ENCODE measurements at places on chromosomes 6 and 20. TPM values are rescaled to one million over a fixed set of nuclear protein-coding genes. Genes with fewer than 3 reads are reported as not detected.

DNA sequence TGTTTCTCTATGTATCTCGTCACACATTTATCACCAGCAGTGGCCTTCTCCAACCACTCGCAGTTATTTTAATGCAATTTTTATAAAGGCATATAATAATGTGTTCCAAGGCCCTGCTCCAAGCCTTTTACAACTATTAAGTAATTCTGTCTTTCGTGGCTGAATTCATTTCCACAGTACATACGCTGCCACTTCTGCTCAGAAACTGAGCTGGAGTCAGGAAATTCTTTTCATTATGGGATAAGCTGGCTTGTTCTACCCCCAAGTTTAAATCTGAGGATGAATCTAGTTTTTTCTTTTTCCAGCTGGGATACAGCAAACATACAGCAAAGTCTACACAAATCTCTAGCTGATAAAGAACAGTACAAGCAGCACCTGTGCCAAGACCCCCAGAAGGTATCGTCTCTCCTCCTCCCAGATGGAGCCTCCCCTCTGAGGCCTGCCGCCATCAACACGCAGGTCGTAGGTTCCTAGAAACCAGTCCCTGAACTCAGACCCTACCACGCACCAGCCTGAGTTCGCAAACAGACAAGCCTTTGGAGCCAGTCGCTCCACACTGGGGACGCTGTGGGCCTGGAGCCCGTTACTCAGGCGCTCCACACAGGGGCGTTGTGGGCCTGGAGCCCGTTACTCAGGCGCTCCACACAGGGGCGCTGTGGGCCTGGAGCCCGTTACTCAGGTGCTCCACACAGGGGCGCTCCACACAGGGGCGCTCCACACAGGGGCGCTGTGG lies 263.5 kb downstream of the THBS2 start:
- DNase-seq, result no peak

- DNase-seq, result no peak
These were observed 2.9 kb upstream of the SPINT3 start for GRCh38 chr20:45518282-45518681.

DNA sequence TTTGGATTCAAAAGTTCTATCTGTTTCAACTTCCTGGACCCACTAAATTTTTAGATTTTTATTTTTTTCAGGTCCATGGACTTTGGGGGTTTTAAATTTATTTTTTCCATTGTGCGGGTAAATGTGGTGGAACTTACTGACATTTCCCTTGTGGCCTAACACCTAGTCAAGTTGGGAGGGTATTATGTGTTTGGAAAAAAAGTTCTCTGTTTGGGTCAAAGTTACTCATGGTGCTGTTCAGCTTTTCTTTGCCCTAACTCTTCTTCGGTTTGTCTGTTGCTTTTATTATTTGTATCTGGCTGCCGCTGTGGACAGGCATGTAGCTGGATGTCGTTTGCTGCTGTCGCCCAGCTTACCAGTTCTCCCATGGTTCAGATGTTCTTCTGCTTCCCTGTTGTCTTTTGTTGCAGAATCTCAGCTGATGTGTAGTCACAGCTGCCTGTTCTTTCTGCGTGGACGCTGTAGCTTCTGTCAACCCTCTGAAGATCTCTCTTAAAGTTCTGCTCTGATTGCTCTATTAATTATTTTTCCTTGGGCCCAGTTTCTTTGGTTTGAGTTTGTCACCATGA lies 7.9 kb downstream of the IGF2R start:
- DNase-seq, result no peak

DNA sequence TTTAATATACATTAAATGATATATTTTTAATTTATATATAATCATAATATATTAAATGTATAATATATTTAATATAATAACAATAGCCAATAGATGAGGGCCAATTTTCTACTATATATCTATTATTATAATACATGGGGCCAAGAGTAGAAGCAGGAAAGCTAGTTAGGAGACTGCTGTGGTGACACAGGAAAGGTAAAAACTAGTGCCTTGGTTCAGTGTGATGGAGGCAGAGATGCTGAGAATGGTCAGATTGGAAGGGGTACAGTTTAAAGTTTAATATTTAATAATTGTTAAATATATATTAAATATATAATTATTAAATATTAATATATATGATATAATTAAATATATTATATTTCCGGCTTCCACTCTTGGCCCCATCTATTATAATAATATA lies 102.9 kb upstream of the RNF217 start:
- no peak for DNase-seq

DNA sequence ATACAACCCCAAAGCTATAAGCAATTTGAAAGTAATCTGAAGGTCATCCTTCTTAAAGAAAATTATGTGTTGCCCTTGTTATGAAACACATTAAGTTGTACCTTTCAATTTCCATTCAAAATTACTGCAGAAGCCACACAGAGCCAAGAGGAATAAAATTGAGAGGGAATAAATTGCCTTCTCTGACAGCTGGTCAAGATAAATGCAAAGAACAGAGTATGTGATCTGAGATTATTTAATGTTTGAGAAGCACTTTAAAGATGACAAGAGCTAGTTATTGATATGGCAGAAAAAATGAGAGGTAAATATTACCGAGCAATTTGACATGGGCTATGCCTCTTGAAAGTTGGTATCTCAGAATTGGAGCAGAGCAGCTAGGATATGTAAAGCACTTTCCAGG lies 61.6 kb downstream of the TRDN start:
- no peak for DNase-seq

CFAP61 gene
- total RNA-seq, result 0.15 TPM

EYA4 gene
- 0.10 TPM for total RNA-seq
